ENCODE measurements at places on chromosomes 2 and 18.

GRCh38 chr2:231597014-231597611 lies 4.4 kb downstream of the TEX44 start:
- DNase-seq = no peak

GRCh38 chr2:73043276-73043675 lies 28.2 kb downstream of the SFXN5 start:
- DNase-seq = no peak

GRCh38 chr18:75035928-75036327 lies 173.0 kb downstream of the PTGR3 start:
- DNase-seq = no peak

- peak; percentile 87 for DNase-seq
These were observed at the start of gene WDR43 for GRCh38 chr2:28894470-28895188. TSS of gene WDR43 (plus strand) at chr2:28894667. CDS start at chr2:28894699, 32 bp downstream.
